Stimulated activated CD8-positive, alpha-beta memory T cell treated with anti-CD3 and anti-CD28 coated beads, Interleukin-2, amount 100 ng/mL, for 1 hour (primary cell): ENCODE measurements at places on chromosomes 2 and 18.

- DNase-seq: no peak
These were observed 769.9 kb upstream of the FSHR start for GRCh38 chr2:49924044-49924817.

- DNase-seq: no peak
These were observed 36.3 kb downstream of the EVA1A start for GRCh38 chr2:75524276-75524911.

GRCh38 chr2:58798676-58799208, 557.6 kb upstream of the FANCL start:
- no peak for DNase-seq

GRCh38 chr2:235988271-235989015, 179.7 kb downstream of the GBX2 start:
- no peak for DNase-seq

- DNase-seq: no peak
These were observed 38.5 kb downstream of the TRAF3IP1 start for GRCh38 chr2:238358769-238359168.

GRCh38 chr2:205889114-205889513, 196.9 kb downstream of the INO80D start:
- no peak for DNase-seq

- no peak for DNase-seq
These were observed 68.8 kb downstream of the DOK6 start for GRCh38 chr18:69469444-69469919.
